Trophoblast cell (in vitro differentiated cells and primary cell): ENCODE measurements at places on chromosomes 1 and 21.

DNA sequence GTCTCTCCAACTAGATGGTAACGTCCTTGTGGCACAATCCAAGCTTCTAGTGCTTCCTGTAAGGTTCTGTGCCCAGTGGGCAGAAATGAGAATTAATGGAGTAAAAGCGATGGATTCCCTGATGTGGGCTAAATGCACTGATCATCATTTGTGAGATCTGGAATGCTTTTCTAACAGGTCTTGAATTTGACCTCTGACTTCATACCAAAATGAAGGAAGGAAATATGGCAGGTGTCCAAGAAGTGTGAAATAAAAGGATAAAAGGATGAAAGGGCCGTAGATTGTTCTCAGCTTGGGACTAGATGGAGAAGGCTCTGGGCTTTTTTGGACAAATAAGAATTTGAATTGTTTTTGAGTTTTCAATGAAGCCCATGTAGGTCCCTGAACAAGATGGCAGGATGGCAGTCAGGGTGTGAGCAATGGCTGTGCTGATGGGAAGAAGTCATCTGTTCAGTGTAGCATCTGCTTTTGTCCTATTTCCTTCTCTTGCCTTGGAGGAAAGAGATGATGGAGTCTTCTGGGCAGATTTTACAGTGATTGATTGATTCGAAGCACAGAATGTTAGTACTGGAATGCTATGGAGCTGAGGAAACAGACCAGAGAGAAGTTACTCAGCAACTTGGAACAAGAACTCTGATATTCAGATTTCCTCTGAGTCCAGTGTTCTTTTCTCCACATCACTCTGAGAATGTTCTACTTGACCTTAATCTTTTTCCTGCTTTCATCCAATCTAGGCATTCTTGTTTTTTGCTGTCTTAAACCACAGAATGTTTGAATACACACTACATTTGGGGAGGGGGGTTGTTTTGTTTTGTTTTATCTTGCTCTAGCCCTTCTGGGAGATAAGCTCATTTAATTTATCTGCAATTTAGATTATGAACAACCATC lies 286.0 kb downstream of the HLX start:
- no peak for DNase-seq

DNA sequence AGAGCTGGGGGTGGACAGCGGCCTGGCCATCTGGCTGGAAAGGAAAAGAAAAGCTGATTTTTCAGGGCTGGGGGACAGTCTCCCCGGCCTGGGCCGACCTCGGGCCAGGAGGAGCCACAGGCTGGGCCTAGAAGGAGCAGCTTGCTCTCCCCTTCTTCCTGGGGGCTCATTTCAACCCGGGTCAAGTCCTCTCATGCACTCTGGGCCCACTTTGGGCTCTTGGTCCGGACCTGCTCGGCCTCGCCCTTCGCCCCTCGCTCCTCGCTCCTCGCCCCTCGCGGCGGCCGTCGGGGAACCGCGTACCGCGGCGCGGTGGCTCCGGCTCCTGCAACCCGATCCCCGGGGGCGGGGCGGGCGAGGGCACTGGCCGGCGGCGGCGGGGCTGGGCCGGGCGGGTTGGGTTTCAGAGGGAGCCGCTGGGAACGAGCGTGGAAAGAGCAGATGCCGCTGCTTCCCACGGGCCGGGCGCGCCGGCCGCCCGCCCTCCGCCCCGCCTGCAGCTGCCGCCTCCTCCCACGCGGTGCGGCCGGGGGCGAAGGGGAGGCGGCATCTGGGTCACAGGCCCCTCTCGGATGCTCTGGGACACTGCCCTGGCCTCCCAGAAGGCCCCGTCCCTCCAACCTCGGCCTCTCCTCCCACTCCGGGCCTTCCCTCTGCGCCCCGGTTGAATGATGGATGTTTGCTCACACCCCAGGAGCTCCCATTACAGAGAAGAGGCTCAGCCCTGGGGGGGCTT lies 6.6 kb downstream of the HEYL start:
- peak; percentile 41 for DNase-seq

GRCh38 chr1:93989601-93990000 lies 80.4 kb upstream of the GCLM start:
- DNase-seq, result no peak

DNA sequence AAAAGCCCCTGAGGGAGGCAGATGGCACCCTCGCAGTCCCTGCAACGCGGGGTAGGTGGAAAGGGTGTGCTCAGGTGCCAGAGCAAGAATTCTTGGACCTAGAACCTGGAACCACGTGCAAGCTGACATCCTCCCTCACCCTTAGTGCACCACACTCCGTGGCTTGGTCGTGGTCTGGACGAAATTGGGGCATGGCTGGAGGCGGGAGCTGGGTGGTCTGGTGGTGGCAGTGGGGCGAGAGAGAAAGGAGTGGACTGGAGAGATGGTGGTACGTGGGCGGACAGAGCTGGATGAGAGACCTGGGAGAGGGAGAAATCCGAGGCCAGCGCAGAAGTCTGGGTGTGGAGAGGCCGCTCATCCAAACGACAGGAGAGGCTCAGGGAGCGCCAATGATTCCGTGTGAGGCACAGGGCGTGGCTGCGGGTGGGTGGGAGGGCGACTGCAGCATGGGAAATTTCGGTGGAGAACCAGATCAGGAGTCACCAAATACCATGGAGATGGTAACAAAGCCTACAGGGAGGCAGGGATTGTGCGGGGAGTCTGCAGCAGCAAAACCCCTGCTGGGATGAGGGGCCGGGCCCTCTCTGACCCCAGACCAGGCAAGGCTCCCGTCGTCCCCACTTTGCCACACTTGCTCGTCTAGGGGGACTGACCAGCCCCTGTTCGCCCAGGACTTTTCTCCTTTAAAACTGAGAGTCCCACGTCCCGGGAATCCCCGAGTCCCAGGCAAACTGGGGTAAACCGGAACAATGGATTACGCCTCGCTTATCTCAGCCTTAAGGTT lies 31.9 kb downstream of the CDCP2 start:
- no peak for DNase-seq

GRCh38 chr1:247447162-247447909 lies 10.6 kb downstream of the OR2B11 start:
- no peak for DNase-seq

GRCh38 chr1:153238527-153238926 lies 21.0 kb upstream of the LORICRIN start:
- DNase-seq, result no peak

DNA sequence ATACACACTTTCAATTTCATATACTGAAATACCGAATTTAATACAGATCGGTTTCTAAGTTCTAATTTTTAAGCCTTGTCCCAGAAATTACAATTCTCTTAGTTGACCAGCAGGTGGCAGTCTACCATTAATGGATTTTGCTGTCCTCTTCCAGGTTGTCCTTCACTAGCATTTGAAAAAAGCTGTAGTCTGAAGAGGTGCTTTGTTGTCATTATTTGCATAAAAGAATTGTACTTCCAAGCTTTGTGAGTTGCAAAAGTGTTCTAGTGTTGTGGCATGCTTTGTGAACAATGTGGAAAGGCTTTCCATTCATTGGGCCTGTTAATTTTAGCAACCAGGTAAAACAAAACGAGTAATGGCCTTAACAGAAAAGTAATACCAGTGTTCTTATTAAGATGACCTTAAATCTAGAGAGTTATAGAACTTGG lies 193.6 kb downstream of the RPS6KC1 start:
- DNase-seq, result peak; percentile 72

DNA sequence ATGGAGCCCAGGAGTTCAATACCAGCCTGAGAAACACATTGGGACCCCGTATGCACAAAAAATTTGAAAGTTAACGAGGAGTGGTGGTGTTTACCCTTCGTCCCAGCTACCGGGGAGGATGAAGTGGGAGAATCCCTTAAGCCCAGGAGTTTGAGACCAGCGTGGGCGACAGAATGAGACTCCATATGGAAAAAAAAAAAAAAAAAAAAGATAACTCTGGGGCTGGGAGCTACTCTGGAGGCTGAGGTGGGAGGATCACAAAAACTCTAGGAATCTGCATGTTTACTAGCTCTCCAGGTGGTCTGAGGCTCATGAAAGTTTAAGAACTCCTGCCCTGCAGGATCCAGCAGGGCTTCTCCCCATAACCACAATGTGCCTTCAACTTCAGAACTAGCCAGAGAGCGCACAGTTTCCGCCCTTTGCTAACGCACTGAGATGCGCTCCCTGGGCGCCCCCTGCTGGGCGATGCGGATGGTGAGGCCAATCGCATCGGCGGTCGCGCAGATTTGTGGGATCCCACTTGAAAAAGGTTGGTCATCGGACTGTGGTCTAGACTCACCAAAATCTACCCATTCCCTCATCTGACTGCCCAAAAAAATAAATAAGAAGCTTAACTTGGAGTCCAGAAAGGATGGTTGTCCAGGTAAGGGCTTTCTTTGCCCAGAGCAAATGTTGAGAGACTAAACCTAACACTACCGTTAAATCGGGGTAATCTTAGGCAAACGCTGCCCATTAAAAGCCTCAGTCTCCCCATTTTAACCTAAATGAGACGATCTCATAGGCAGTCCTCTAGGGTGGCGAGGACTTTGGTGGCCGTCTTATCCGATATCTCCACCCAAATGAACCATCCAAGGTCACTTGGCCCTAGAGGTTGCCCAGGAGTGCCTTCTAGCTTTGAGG lies 8.8 kb downstream of the ZNF683 start:
- peak; percentile 72 for DNase-seq

GRCh38 chr1:18239671-18240070 lies 132.1 kb downstream of the IGSF21 start:
- no peak for DNase-seq

- DNase-seq, result peak; percentile 7
These were observed 741 bp downstream of the DUSP10 start for GRCh38 chr1:221740993-221741702.

DNA sequence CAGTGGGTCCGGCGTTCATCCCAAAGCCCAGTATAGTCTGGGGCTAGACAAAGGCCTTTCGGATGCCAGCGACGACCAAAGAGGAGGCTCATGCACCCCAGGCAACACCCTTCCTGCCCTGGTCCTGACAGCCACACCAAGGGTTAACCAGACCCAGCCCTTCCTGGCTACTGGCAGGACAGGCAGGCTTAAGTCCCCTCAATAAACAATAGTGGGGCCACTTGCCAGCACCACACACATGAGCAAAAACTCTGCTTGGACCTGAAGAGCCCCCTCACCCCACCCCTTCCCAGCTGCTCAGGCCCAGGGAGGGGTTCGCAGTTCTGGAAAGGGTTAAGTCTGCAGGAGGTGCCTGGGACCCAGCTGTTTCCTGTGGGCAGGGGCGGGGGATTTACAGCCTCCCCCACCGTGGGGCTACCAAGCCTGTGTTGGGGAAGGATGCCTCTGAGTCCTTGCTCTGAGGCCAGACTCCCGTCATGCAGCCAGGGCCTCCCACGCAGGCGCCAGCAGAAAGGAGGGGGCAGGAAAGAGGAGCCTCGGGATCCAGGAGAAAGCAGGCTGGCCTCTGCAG lies 18.2 kb downstream of the PHLDA3 start:
- no peak for DNase-seq

GRCh38 chr1:3504151-3504821 lies 49.8 kb downstream of the ARHGEF16 start:
- peak; percentile 63 for DNase-seq

DNA sequence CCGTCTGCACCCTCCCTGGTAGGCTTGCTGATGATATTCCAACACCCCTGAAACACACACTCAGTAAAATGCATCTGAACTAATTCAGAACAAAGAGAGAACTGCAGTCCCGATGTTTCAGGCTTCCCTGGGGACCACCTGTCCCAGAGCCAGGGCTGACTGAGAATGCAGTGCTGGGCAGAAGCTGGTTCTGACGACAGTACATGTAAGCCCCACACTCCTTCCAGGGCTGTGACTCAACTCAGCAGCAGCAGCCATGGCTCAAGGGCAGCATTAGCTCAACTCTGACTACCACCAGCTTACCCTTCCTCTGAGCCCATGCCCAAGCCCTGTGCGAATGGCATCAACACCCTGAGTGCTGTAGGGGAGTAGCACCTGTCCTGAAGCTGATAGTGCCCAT lies 56.4 kb upstream of the SIPA1L2 start:
- DNase-seq, result no peak
